Ascending aorta (tissue), 2 donors: ENCODE measurements at places on chromosomes 2 and 18. TPM values are rescaled to one million over a fixed set of nuclear protein-coding genes. Genes with fewer than 3 reads are reported as not detected.

- H3K4me3 ChIP-seq, result no peak overlapping the region
- H3K27ac ChIP-seq, result no peak overlapping the region
- no peaks in the 10 kb centered on the region for H3K27me3 ChIP-seq
- DNase-seq, result no peak
- no peaks in the 10 kb centered on the region for H3K4me1 ChIP-seq
- H3K36me3 ChIP-seq, result no peaks in the 10 kb centered on the region
Measured at GRCh38 chr2:239921843-239922242, 103.3 kb downstream of the NDUFA10 start.

The DNER gene
- total RNA-seq, result 1.2 TPM

The PNO1 gene
- 5.4 TPM for total RNA-seq

The PDCD1 gene
- total RNA-seq, result not detected

The SERPINB2 gene
- total RNA-seq, result not detected

DNA sequence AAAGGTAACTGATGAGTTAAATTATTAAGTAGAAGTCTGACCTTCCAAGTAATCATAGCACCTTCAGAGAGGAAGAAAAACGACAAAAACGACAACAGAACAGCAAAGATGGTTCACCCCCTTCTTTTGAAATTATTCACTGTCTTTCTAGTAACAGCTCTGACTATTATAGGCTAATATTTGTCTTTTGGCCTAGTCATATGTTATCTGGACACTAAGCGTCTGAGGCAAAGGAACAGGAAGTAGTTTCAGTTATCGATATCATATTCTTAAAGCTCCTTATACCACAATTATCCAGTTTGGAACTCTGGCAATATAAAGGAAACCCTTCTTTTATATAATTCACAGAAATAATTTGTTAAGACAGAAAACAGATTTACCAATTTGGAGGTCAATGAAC, 27.6 kb upstream of the SLC40A1 start:
- H3K36me3 ChIP-seq, result no peaks in the 10 kb centered on the region
- H3K27ac ChIP-seq, result no peak overlapping the region
- DNase-seq, result no peak
- H3K27me3 ChIP-seq, result no peaks in the 10 kb centered on the region
- H3K4me3 ChIP-seq, result no peak overlapping the region
- peaks cover 7% of the 10 kb centered on the region for H3K4me1 ChIP-seq

- H3K27ac ChIP-seq, result no peak overlapping the region
- H3K4me1 ChIP-seq, result no peaks in the 10 kb centered on the region
- no peak for DNase-seq
- H3K36me3 ChIP-seq, result no peaks in the 10 kb centered on the region
Measured at GRCh38 chr2:147679955-147680531, 164.8 kb upstream of the ACVR2A start.

- peak overlapping the region; percentile 55 for H3K27ac ChIP-seq
- no peak for DNase-seq
- H3K4me3 ChIP-seq, result no peak overlapping the region
- peaks cover 24% of the 10 kb centered on the region for H3K4me1 ChIP-seq
- H3K36me3 ChIP-seq, result peaks cover 10% of the 10 kb centered on the region
Measured at GRCh38 chr2:231161252-231161839, 36.5 kb upstream of the HTR2B start.

- H3K36me3 ChIP-seq, result no peaks in the 10 kb centered on the region
- DNase-seq, result no peak
- H3K4me1 ChIP-seq, result no peaks in the 10 kb centered on the region
- H3K27ac ChIP-seq, result no peak overlapping the region
Measured at GRCh38 chr2:52097071-52097470, 1065.1 kb upstream of the NRXN1 start.

DNA sequence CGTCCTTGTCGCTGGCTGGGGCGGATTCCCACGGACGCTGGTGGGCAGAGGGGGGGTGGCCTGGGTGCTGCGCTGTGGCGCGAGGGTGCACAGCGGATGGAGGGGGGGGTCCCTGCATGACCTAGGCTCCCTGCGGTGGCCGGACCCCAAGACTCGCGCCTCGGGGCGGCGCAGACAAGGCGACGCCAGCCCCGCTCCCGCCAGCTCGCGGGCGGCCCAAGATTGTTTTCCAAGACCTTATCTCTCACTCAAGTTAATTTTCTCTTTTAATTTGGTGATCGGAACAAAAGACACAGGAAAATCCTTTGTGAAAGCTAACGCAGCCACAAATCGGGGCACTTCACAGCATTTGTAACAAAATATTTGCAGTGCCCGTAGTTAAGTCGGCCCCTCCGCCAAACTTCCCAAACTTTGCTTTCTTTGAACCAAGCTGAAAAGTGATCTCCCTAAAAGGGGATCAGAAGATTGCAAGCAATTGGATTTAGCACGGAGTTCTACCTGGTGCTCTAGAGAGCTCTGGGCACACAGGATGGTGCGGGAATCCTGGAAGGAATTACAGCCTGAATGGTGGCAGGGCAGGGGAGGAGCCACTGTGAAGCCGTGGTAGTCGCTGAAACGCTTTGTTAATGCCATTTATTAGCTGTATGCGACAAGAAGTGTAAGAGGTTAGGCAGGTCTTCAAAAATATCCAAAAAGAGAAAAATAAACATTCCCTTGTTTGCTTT, 4.8 kb upstream of the ID2 start:
- H3K36me3 ChIP-seq, result no peaks in the 10 kb centered on the region
- peak overlapping the region; percentile 99 for H3K27ac ChIP-seq
- DNase-seq, result no peak
- H3K4me3 ChIP-seq, result peak overlapping the region; percentile 46

DNA sequence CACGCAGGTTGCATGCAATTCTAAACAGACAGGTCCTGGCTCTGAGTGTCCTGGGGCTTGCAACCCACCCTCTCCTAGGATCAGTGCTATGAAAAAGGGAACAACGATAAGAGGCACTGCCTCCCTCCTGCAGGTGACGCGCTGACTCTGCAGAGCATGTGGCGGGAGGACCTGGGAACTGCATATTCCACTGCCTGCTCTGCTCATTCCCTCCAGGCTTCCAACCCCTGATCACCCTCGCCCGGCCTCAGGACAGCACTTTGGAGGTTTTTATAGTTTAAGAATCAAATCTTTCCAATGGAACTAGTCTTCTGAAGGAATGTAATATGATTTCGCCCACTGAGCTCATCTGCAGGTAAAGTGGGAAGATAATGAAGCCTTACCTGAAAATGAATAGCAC, 8.5 kb downstream of the CHST10 start:
- H3K4me3 ChIP-seq, result no peak overlapping the region
- H3K4me1 ChIP-seq, result no peaks in the 10 kb centered on the region
- H3K27me3 ChIP-seq, result no peaks in the 10 kb centered on the region
- peaks cover 26% of the 10 kb centered on the region for H3K36me3 ChIP-seq

DNA sequence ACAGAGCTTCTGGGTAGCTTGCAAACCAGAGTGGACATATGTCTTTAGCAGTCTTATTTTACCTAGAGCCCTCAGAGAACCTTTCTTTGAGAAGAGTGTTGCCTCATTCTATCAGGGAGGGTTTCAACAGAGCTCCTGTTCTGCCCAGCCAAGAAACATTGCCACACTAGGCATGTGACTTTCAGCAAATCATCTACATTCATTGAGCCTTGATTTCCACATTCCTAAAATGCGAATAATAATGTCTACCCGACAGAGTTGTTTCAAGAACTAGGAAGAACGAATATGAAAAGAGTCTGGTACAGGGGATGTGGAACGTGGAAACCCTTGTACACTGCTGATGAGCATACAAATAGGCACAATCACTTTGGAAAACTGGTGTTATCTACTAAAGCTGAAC, 7.8 kb upstream of the PRKAG3 start:
- no peak overlapping the region for H3K27ac ChIP-seq
- H3K4me3 ChIP-seq, result no peak overlapping the region
- peak; percentile 67 for DNase-seq
- no peaks in the 10 kb centered on the region for H3K36me3 ChIP-seq

GRCh38 chr18:37252854-37253393, 312.7 kb downstream of the CELF4 start:
- peaks cover 8% of the 10 kb centered on the region for H3K27me3 ChIP-seq
- no peak for DNase-seq
- peaks cover 4% of the 10 kb centered on the region for H3K4me1 ChIP-seq
- no peak overlapping the region for H3K4me3 ChIP-seq
- no peak overlapping the region for H3K27ac ChIP-seq
- no peaks in the 10 kb centered on the region for H3K36me3 ChIP-seq

DNA sequence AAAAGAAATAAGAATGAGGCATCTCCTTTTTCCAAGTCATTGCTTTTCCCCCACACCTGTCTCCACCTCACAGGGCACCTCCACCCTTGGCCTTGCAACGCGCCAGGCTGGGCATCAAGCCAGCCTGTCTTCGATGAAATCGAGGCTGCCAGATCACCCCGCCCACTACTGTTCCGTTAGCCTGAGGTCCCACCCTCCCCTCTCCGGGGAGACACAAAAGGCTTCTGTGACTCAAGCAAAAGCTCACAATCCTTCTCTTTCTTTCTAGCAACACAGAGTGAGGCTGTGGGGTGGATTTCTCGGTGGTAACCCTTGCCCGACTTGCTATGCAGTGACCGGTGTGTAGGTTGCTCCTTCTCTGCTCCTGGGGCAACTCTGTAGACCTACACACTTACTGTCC, 9.9 kb downstream of the TNP1 start:
- no peaks in the 10 kb centered on the region for H3K36me3 ChIP-seq
- DNase-seq, result no peak
- no peaks in the 10 kb centered on the region for H3K4me1 ChIP-seq
- no peak overlapping the region for H3K27ac ChIP-seq
- no peaks in the 10 kb centered on the region for H3K27me3 ChIP-seq
- H3K4me3 ChIP-seq, result no peak overlapping the region

DNA sequence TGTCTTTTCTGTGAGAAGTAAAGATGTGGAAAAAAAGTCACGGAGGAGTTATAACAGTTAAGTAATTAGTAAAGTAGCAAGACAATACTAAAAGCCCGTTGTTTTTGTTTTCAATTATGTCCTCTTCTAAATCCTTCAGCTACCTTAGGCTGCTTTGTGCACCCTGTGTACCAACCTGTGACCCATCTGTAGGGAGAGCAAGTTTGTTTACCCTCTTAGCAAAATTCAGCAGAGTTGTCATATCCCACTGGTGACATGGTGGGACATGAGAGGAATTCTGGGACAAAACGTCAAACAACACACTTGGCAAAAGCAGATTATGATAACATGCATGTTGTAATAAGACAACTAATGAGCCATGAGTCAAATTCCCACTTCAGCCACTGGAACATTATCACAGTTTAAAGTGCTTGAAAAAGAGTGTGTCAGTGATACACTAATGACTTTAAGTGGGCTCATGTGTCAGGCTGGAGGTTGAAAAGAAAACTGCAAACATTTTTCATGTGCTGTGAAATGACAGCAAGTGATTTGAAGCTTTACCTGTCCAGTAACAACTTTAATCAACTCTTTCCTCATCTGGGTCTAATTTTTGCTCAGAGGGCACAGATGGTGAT, 392.8 kb upstream of the ACVR2A start:
- H3K27ac ChIP-seq, result no peak overlapping the region
- H3K36me3 ChIP-seq, result no peaks in the 10 kb centered on the region
- no peak for DNase-seq
- H3K27me3 ChIP-seq, result no peaks in the 10 kb centered on the region
- no peaks in the 10 kb centered on the region for H3K4me1 ChIP-seq

- H3K4me1 ChIP-seq, result peaks cover 10% of the 10 kb centered on the region
- H3K36me3 ChIP-seq, result no peaks in the 10 kb centered on the region
- H3K27ac ChIP-seq, result no peak overlapping the region
- H3K27me3 ChIP-seq, result no peaks in the 10 kb centered on the region
Measured at GRCh38 chr2:120761164-120761861, 25.6 kb downstream of the GLI2 start.

- no peaks in the 10 kb centered on the region for H3K4me1 ChIP-seq
- no peak for DNase-seq
- H3K4me3 ChIP-seq, result no peak overlapping the region
- H3K27ac ChIP-seq, result no peak overlapping the region
Measured at GRCh38 chr2:159457589-159457988, 158.8 kb downstream of the BAZ2B start.

- H3K4me3 ChIP-seq, result no peak overlapping the region
- H3K36me3 ChIP-seq, result no peaks in the 10 kb centered on the region
- H3K27me3 ChIP-seq, result no peaks in the 10 kb centered on the region
- H3K4me1 ChIP-seq, result peaks cover 17% of the 10 kb centered on the region
- H3K27ac ChIP-seq, result peak overlapping the region; percentile 92
- DNase-seq, result peak; percentile 77
Measured at GRCh38 chr2:28287256-28287915, 105.3 kb upstream of the FOSL2 start.

- no peak for DNase-seq
- no peaks in the 10 kb centered on the region for H3K27me3 ChIP-seq
- no peak overlapping the region for H3K4me3 ChIP-seq
- H3K27ac ChIP-seq, result no peak overlapping the region
- H3K4me1 ChIP-seq, result no peaks in the 10 kb centered on the region
Measured at GRCh38 chr18:741931-742512, 29.6 kb upstream of the ENOSF1 start.

DNA sequence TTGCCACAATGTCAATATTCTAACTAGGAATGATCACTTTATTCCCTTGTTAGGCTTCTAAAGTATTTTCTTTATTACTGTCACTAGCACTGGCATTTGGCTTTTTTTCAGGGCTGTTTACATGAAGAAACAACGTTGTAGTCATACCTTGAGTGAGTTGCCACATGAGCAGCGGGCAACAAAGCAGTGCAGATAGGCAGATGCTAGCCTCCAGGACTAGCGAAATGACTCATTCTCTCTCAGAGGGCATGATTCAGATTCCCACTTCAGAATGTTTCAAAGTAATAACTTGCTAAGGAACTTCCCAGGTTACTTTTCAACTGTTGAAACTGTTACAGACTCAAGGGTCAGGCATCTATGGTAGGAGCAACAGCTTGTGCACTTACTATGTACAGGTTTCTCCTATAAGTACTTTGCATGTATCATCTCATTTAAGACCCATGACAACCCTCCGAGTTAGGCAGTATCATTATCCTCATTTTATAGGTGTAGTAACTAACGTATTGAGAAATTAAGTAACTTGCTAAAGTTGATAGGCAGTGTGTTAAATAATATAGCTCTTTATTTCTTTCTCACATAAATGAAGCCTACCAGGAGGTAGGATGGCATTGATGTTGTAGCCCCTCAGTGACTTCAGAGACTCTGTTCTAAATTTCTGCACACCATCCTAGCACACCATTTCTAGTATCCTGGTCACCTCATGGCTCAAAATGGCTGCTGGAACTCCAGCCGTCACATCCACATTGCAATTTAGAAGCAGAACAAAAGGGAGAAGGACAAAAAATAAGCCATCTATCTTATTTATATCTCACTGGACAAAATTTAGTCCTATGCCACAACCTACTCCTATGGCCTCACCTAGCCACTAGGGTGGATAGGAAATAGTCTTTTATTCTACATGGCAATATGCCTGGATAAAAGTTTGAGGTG, 83.3 kb downstream of the ICOS start:
- H3K36me3 ChIP-seq, result no peaks in the 10 kb centered on the region
- H3K27ac ChIP-seq, result no peak overlapping the region
- no peak overlapping the region for H3K4me3 ChIP-seq
- H3K27me3 ChIP-seq, result no peaks in the 10 kb centered on the region

The DLX1 gene
- not detected for total RNA-seq

The XRCC5 gene
- total RNA-seq, result 45.4 TPM

The BMP10 gene
- not detected for total RNA-seq
